ENCODE measurements at places on chromosomes 13 and 19.
A peak's percentile ranks its signal among the peaks of the same experiment; 100 is the strongest.

DNA sequence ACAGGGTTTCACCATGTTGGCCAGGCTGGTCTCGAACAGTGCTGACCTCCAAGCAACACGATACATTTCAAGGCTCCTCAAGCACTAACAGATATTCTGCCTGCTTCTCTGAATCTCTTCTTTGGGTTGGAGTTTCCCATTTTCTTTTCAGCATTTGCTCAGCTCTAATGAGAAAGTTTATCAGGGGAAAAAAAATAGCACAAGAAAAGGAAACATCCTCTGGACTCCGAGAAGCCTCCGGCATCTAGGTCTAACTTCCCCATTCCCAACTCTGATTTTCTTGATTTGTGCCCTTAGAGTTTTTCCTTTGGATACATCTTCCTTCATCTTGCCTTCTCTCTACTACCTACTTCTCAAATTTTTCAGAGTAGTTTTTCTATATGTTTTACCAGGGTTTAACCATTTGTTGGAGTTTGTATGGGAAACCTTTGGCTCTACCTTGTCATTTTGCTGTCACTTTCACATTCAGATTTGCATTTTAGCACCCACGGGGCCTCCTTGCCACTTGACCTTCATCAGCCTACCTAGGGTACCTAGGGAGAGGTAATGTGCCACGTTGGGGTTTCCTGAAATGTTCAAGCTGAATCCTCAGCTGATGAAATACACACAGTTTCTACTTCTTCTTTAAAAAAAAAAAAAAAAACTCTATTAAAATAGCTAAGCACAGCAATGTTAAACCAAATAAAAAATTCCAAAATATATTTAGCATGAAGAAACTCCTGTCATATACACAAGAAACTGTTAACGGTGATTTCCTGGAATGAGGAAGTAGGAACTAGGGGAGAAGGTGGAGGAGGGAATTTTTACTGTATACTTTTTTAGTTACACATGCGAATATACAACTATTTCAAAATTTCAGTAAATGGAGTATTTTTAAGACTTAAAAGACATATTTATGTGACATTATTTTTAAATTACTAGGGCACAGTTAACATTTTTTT lies 5.1 kb upstream of the USP12 start:
- no peak for DNase-seq
- no peaks in the 10 kb centered on the region for H3K27me3 ChIP-seq
- no peak overlapping the region for H3K4me3 ChIP-seq

DNA sequence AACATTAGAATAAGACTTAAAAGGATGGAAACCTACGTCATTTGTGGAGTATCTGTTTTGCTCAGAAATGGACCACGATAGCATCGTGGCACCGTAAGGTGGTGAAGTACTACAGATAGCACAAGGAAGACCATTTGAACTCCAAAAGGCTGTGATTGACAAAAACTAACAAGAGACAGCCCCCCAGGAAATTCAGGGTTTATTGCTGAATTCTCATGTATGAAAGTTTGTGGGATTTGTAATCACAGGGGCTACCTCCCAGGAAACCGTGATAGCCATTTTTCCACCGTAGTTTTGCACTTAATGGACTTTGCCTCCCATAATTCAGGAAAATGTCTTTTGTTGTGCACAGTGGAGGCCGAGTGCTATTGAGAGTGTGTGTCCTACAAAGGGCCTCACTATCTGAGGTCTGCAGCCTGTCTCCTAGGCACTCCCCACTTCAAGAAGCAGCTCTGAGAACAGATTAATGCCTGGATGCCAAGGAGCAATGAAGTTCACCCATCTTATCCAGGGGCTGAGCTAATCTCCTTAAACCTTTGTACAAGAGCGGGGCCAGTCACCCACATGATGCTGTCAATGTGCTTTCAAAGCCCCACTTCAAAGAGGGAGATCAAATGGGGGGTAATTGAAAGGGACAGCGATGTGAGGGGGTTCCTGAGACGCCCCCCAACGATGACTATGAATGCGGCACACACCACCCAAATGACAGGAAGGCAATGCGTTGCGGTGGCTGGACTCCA lies 182.6 kb downstream of the COL4A1 start:
- no peaks in the 10 kb centered on the region for H3K4me1 ChIP-seq
- no peaks in the 10 kb centered on the region for H3K36me3 ChIP-seq
- H3K27me3 ChIP-seq: no peaks in the 10 kb centered on the region

DNA sequence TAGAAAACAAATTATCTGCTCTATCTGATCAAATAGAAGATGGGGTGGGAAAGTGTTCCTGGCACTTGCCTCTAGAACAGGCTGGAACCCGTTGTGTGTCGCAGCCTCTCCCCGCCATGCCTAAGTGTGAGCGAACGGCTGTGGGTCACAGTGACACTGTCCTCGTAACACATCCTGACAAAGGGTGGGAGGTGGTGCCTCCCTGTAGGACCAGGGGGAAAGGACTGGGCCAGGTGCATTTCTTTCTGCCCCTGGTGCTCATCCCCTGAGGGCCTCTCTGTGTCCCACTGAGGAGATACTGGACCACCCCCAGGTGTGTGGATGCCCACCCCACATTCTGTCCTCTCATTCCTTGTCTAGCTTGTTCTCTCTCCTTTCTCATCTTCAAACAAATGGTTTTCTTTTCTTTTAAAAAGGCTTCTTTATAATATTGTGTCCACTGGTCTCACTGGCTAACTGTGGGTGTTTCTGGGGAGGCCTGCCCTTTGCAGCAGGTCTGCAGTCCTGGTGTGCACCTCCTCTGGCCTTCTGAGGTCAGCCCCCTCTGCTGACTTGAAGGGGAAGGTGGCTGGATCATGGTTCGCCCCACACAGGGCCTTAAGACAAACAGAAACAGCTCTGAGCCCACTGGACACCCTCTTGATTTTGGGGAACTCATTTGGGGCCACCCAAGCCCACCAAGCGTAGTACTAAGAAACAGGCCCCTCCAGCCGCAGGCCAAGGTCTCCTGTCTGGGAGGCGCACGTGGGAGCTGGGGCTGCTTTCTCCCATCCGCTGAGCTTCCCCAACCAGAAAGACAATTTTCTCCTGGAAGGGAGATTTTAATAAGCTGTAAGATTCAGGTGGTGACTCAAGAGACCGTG lies 152.5 kb upstream of the SOX1 start:
- H3K27ac ChIP-seq: no peak overlapping the region
- no peaks in the 10 kb centered on the region for H3K36me3 ChIP-seq
- no peaks in the 10 kb centered on the region for H3K27me3 ChIP-seq

- DNase-seq: peak; percentile 42
- no peak overlapping the region for H3K27ac ChIP-seq
- no peak overlapping the region for H3K4me3 ChIP-seq
- H3K27me3 ChIP-seq: no peaks in the 10 kb centered on the region
- H3K36me3 ChIP-seq: peaks cover 77% of the 10 kb centered on the region
Measured at GRCh38 chr19:17202249-17202648, 12.9 kb upstream of the USE1 start.

- H3K4me3 ChIP-seq: no peak overlapping the region
- H3K27me3 ChIP-seq: no peaks in the 10 kb centered on the region
- H3K27ac ChIP-seq: no peak overlapping the region
- no peaks in the 10 kb centered on the region for H3K36me3 ChIP-seq
- H3K4me1 ChIP-seq: no peaks in the 10 kb centered on the region
Measured at GRCh38 chr13:112182846-112183531, 116.0 kb downstream of the SOX1 start.

GRCh38 chr13:50676602-50677001 lies 166.9 kb downstream of the DLEU7 start:
- DNase-seq: no peak
- H3K27me3 ChIP-seq: peaks cover 40% of the 10 kb centered on the region
- H3K36me3 ChIP-seq: no peaks in the 10 kb centered on the region
- peaks cover 37% of the 10 kb centered on the region for H3K4me1 ChIP-seq

GRCh38 chr13:94119360-94119936 lies 360.0 kb downstream of the DCT start:
- peaks cover 2% of the 10 kb centered on the region for H3K27me3 ChIP-seq
- H3K4me1 ChIP-seq: no peaks in the 10 kb centered on the region
- no peak for DNase-seq
- H3K27ac ChIP-seq: no peak overlapping the region

- no peak for DNase-seq
- peaks cover 37% of the 10 kb centered on the region for H3K4me1 ChIP-seq
- peaks cover 2% of the 10 kb centered on the region for H3K27me3 ChIP-seq
- H3K36me3 ChIP-seq: no peaks in the 10 kb centered on the region
Measured at GRCh38 chr19:44720945-44721344, 22.0 kb downstream of the CEACAM16 start.

GRCh38 chr19:10478903-10479384 lies 24.2 kb downstream of the KEAP1 start:
- peak; percentile 96 for DNase-seq
- H3K27ac ChIP-seq: no peak overlapping the region
- H3K4me1 ChIP-seq: peaks cover 21% of the 10 kb centered on the region
- H3K27me3 ChIP-seq: no peaks in the 10 kb centered on the region
- no peaks in the 10 kb centered on the region for H3K36me3 ChIP-seq
- H3K4me3 ChIP-seq: peak overlapping the region; percentile 8

DNA sequence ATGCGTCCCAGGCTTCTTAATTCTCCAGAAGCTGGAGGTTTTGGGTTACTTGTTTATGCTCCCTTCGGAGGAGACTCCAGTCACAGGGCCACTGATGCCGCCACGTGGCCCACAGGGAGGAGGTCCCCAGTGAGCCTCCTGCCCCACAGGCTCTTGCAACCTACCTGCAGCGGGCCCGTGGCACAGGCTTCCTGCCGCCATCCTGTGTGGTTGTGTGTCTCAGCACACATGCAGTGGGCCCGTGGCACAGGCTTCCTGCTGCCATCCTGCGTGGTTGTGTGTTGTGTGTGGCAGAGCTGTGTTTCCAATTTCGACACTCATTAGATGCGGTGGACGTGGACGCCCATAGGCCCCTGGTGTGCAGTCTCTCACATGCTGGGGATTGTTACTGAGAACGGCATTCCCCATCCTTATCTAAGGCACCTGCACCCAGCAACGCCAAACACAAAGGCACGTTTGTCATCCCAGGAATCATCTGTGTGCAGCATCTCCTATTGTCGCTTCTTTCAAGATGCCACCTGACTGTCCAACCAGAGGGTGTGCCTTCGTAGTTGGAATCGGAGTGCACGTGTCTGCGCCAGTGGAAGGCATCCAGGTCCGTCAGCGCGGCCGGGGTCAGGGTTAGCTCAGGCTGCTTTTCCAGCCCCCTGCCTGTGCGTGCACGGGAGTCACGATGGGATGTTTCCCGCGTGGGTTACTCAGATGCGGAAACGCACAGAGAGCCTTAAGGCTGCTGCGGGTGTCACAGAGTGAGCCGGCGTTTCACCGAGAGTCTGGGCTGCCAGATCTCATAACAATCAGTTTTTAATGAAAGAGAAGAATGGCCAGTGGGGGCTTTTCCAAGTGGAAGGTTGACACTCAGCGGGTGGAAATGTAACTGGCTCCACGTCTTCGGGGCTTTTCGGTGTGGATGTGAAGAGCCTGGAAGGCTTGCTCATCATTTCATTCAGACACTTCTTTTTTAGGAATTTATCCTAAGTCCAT lies 119.8 kb downstream of the ATP11A start:
- no peak overlapping the region for H3K4me3 ChIP-seq
- H3K4me1 ChIP-seq: no peaks in the 10 kb centered on the region
- H3K36me3 ChIP-seq: peaks cover 2% of the 10 kb centered on the region
- H3K27me3 ChIP-seq: no peaks in the 10 kb centered on the region

DNA sequence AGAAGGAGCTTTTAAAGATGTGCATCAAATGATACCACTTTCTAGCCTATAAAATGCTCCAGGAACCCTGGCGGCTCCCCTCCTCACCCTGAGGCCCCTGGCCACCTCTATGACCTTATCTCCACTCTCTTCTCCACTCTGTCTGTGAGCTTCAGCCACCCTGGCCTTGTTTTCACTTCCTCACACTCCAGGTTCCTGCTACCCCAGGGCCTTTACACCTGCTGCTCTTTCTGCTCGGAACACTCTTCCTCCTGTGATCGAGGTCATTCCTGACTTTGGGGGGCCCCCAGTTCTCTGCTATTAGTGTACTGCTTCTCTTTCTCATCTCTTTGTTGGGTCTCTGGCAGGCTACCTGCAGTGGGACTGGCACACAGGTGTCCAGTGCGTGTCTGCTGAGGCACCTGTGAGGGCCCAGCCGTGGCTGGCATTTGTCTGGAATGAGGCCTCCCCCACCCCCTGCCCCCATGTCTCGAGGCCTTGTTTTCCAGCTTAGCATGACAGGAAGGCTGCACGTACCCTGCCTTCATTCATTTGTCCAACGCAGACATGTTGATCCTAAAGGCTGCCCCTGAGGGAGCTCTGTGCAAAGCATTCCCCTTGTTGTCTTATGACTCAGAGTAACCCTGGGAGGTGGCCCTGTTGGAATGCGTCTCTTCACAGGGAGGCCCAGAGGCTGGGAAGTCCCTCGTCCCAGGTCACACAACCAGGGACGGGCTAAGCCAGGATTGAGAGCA lies 2.3 kb downstream of the DDA1 start:
- H3K4me3 ChIP-seq: no peak overlapping the region
- peaks cover 19% of the 10 kb centered on the region for H3K36me3 ChIP-seq
- no peak overlapping the region for H3K27ac ChIP-seq
- DNase-seq: no peak

DNA sequence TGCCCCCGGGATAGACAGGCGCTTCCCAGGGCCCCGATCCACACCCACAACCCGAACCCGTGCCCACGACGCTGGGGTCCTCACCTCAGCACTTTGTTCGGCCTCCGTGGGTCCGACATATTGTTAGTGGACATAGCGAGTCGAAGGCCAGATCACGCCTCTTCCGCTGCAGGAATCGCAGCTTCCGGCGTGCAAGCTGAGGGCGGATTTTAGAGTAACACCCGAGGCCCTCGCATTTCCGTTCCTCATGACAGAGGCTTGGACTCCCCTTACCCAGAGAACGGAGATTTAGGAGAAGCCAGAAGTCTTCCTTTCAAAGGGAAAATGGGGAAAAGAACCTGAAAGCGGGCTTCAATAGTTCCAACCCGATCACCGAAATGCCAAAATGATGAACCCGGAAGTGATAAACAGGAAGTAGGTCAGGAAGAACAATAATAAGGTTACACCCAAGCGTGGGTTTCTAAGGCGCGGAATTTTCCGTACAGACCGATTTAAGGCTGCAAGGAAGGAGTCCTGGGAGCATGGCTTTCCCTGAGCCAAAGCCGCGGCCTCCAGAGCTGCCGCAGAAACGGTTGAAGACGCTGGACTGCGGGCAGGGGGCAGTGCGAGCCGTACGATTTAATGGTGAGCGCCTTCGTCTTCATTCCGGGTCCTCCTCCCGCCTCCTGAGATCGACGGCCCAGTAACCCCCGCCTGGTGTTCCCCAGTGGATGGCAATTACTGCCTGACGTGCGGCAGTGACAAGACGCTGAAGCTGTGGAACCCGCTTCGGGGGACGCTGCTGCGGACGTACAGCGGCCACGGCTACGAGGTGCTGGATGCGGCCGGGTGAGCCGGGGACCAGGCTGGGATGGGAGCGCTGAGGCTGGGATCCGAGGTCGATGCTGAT lies 2.9 kb downstream of the WDR83 start:
- H3K4me1 ChIP-seq: peaks cover 52% of the 10 kb centered on the region
- peak; percentile 76 for DNase-seq
- peak overlapping the region; percentile 96 for H3K27ac ChIP-seq
- H3K4me3 ChIP-seq: peak overlapping the region; percentile 84
- no peaks in the 10 kb centered on the region for H3K27me3 ChIP-seq

GRCh38 chr19:15251749-15252397 lies 19.6 kb upstream of the EPHX3 start:
- H3K4me1 ChIP-seq: no peaks in the 10 kb centered on the region
- H3K4me3 ChIP-seq: no peak overlapping the region
- H3K27ac ChIP-seq: no peak overlapping the region
- no peaks in the 10 kb centered on the region for H3K27me3 ChIP-seq
